ENCODE measurements at places on chromosomes 16 and 17.

DNA sequence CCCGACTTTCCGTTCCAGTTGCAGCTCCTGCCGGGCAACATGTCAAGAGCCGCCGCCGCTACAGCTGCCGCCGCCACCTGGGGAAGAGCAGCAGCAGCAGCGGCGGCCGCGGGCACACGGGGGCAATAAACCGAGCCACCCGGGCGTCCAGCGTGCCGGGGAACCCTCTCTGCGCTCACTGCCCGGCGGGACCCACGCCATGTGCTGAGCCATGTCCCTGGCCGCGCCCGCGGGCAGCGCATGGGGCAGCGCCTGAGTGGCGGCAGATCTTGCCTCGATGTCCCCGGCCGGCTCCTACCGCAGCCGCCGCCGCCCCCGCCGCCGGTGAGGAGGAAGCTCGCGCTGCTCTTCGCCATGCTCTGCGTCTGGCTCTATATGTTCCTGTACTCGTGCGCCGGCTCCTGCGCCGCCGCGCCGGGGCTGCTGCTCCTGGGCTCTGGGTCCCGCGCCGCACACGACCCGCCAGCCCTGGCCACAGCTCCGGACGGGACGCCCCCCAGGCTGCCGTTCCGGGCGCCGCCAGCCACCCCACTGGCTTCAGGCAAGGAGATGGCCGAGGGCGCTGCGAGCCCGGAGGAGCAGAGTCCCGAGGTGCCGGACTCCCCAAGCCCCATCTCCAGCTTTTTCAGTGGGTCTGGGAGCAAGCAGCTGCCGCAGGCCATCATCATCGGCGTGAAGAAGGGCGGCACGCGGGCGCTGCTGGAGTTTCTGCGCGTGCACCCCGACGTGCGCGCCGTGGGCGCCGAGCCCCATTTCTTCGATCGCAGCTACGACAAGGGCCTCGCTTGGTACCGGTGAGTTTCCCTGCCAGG is 604 bp downstream of the HS3ST3B1 start:
- no peak for DNase-seq

- DNase-seq = no peak
Measured at GRCh38 chr16:278863-279366, 1.5 kb upstream of the ARHGDIG start.

DNA sequence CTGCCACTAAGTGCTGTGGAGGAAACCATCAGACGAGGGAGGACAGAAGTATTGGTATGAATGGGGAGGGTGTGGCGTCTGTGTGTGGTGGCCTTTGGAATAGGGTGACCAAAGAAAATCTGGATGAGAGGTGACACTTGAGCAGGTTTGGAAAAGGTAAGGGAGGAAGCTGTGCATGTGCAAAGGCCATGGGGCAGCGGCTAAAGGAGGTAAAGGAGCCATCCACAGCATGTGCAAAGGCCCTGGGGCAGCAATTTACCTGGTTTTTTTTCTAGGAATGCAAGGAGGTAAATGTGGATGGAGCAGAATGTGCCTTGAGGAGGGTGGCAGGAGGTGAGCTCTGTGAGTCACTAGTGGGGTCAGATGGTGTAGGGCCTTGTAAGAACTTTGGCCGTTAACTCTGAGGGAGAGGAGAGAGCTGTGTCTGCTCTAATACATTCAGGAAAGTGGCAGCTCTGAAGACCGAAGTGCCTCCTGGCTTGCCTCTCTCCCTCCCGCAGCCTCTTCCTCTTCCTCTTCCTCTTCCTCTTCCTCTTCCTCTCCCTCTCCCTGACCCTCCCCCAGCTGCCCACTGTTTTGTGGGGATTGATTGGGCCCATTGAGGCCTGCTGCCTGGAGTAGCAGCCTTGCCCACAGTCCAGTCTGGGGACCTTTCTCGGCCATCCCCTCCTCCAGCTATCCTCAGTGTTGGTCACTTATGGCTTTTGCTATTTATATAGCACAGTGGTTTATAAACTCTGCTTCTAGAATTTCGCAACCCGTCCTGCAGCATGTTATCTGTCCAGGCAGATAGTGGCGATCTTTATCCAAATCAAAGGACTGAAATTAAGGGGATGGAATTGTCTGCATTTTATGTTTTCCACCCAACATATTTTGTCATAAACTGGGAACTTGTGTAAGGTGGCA is 38.7 kb downstream of the CMIP start:
- no peak for DNase-seq

DNA sequence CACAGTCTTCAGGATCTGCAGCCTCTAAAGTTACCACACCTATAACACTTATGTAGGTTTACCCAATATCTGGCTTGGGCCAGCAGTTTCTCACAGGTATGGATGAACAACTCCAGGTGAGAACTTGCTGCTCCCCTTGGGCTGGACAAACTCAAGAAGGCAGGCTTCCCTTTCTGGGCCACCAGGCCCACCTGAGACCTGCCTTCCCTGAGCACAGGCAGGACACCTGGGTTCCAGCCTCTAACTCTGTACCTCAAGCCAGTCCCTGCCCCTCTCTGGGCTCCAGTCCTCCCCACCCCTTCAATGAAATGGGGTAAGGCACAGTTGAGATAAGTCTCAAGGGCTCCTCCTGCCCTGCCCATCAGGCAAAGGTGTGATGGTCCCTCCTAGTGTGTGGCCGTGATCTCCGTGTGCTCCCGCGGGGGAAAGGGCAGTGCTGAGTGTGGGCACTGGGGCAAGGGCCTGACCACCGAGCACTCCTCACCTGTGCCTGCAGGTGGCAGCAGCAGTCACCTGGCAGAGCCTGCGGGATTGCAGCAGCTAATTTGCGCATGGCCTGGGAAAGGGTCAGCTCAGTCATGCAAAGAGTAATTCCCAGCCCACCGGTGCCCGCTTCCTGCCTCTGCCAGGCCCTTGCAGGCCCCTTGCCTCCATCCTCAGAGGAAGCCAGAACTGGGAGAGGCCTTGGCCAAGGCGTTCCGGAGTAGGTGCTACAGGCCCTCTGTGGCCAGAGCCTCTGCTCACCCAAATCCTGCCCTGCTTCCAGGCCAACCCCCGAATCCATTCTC is 28.2 kb upstream of the ADGRG1 start:
- no peak for DNase-seq

- DNase-seq = no peak
Measured at GRCh38 chr17:82835122-82835521, 4.7 kb downstream of the ZNF750 start.

DNA sequence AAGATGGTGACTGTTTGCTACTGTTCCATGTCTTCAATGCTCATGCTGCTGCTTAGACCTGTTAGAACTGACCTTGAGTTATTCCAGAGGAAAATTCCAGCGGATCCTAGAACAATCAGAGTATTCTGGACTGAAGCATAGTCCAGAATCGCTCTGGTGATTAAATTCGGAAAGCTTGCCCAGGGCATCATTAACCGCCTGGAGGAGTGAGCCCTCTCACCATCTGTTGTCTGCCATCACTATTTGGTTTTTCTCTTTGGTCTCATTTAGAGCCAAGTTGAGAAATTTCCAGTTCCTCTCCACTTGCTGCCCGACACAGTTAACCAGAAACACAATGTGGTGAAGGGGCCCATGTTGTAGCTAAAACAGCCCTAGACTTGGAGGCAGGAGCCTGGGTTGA is 104.1 kb downstream of the BMERB1 start:
- no peak for DNase-seq

DNA sequence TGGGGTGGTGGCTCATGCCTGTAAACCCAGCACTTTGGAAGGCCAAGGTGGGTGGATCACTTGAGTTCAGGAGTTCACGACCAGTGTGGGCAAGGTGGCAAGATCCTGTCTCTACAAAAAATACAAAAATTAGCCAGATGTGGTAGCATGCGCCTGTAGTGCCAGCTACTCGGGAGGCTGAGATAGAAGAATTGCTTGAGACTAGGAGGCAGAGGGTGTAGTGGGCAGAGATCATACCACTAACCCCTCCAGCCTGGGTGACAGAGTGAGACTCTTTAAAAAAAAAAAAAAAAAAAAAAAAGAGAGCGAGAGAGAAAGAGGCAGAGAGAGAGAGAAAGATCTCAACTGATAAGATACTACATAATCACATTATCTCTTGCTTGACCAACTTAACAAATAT is 45.9 kb downstream of the KANSL1 start:
- DNase-seq = no peak

DNA sequence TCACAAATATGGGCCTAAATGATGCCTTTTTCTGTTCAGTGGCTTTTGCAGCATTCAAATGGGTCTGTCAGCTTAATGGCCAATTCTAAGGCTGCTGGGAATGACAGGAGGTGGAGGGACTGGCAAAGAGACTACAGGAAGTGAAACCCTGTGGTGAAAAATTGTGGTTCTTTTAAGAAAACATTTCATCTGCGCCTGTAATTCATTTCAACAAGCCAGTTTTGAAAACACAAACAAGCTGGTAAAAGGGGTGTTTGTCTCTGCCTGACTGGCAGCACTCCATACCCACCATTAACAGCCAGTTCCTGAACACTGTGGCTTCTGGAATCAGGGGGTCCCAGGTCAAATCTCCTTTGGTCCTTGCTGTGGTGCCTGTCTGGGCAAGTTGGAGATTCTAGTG is 3.6 kb upstream of the KDM8 start:
- DNase-seq = no peak

- DNase-seq = no peak
Measured at GRCh38 chr17:82613283-82614094, 34.8 kb downstream of the WDR45B start.

GRCh38 chr17:7313088-7313889 is 1.9 kb downstream of the GPS2 start:
- DNase-seq = no peak

DNA sequence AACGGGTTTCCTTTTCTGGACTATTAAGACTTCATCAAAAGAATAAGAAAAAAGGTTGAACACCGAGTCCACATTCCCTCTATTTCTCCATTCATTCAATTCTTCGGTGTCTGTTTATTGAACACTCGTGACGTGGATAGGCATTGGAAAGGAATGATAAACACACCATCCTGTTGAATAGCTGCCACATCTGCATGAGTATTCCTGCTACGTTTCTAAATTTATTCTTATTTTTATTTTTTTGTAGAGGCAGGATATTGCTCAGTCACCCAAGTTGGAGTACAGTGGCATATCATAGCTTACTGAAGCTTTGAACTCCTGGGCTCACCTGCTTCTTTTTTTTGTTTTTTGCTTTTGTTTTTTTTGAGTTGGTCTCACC is 80.8 kb upstream of the CIBAR2 start:
- DNase-seq = no peak

- no peak for DNase-seq
Measured at GRCh38 chr16:84864326-84864955, 44.7 kb downstream of the CRISPLD2 start.

DNA sequence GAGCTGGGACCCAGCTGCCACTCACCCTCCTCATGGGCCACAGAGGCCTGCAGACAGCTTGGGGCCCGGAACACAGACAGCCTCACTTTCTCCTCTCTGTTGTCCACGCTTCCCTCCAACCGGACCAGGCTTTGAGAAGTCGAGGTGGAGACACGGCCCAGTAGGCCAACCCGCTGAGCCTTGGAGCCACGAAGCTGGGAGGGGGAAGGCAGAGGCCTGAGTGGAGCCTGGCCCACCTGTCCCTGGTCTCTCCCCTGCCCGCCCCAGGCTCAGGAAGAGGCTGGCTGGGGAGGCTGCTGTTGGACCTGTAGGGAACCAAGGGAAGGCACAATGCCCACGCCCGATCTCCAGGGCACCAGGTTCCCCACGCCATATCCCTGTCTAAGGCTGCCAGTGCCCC is 48.1 kb downstream of the RMI2 start:
- DNase-seq = no peak

GRCh38 chr17:16464303-16465051 is 27.5 kb downstream of the LRRC75A start:
- DNase-seq = no peak

- no peak for DNase-seq
Measured at GRCh38 chr17:69722518-69722917, 308.0 kb downstream of the MAP2K6 start.

DNA sequence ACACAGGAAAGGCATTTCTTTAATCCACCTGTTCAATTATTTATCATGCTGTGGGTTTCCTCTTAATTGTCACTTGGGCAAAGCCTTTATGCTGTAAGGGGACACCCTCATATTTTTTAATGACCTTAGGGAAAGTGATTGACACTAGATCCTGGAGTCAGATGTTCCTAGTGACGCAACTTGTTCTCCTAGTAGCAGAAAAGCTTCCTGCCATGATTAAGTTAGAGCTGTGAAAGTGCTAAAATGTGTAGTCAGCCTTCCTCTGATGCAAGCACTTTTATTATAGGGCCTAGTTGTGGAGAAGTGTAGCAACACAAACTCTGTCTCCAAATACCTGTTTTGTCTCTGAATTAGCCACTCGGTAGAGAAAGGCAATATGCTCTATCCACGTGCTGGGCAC is 12.3 kb downstream of the TMEM100 start:
- no peak for DNase-seq

DNA sequence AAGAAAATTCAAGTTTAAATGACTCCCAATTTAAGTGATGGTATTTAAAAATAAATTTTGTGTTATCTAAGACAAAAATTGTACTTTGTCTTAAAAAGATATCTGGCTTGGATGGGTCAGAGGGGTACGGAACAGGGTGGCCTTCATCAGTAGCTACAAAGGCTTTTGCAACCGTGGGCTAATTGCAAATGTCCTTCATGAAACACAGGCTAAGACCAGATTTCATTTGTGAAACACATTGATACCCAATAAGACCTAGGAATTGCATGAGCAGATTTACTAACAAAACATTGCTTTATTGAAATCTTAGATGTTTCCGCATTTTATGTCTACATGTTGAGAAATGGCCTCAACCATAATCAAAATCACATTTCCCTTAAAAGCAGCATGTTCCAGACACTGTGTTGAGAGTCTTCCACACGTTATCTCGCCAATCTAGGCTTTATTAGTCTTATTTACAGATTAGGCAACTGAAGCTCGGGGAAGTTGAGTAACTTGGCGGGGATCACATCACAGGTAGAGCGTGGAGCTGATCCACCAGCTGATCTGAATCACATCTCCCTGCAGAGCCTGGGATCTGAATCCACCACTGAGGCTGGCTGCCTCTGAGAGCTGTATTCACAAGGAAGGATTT is 21.8 kb downstream of the FBXO39 start:
- DNase-seq = no peak

GRCh38 chr17:31320241-31320640 is 1.2 kb downstream of the EVI2A start:
- no peak for DNase-seq

DNA sequence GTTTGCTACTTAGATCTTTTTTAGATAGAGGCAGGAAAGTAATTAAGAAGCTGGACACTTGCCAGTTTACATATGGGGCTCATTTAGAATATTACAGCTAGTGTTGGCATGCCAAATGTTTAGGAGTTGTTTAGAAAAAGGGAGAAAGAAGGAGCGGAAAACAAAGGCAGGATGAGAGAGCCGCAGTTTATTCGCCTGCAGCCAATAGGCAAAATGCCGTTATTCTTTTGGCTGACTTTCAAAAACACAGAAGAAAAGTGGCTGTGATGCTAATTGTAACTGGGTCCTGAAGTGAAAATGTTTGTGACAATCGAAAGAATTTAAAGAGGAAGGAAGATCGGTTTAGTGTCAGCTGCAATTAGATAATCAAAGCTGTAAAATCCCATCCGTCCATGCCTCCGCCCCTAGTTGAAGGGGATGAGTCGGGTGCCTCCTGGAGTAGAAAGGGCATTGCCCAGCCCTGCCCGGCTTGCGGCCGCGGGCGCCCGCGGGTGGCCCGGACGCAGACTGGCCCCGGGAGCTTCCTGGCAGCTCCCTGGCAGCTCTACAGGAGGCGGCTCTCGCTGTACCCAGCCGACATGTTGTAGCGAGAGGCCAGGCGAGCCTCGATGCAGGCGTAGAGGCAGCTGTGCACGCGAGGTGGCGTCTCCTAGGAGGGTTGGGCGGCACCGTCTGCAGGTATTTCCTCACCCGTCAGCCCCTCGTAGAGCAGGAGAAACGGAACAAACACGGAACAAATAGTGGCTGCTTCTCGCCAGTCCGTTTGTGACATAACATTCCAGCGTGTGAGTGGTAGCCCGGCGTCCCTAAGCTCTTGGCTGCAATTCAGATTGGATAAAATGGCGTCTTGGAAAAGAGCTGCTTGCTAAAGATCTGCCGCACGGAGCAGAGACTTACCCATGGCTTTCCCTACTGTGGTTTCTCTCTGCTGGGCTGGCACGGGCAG is 82.2 kb downstream of the TNRC6C start:
- DNase-seq = no peak

Measured in GOT3 (cell line).